ENCODE measurements at places on chromosomes 7 and 10.
A peak's percentile ranks its signal among the peaks of the same experiment; 100 is the strongest.

GRCh38 chr7:17600340-17600752 lies 301.9 kb downstream of the AHR start:
- no peak for DNase-seq

- DNase-seq: no peak
Observed at GRCh38 chr10:99850021-99850766, 67.8 kb downstream of the ABCC2 start.

- DNase-seq: no peak
Observed at GRCh38 chr10:107653832-107654287, 489.4 kb upstream of the SORCS1 start.

DNA sequence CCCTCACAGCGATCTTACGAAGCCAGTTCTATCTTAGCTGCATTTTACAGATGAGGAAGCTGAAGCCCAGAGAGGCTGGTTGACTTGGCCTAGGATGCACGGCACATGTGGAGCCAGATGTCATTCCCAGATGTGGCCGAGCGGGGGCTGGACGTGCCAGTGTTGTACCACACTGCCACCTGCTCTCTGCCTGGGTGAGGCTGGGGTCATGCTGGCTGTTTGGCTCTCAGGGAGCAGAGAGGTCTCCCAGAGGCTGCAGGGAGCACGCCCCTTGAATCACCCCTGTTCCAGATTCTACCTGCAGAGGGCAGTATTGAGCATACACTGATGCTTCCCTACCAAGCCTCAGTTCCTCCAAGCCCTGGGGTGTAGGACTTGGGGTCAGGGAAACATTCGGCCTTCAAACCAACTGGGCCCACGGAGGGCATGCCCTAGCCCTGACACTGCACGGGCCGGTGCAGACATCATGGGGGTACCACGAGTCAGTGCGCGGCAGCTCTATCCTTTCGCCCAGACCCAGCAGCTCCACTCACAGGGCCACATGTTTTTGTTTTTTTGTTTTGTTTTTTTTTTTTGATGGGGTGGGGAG lies 3.8 kb upstream of the GTF2IRD1 start:
- DNase-seq: peak; percentile 44

DNA sequence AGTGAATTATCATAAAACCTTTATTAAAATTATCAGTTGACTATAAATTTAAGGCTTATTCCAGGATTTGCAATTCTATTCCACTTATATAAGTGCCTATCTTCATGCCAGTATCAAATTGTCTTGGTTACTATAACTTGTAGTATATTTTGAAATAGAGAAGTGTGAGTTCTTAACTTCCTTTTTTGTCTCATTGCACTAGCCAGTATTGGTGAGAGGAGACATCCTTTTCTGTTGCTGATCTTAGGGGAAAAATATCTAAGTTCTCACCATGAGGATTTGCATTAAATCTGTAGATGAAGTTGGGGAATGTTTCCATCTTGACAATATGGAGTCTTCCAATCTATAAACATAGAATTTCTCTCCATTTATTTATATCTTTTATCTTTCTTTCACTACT lies 104.2 kb upstream of the MKI67 start:
- DNase-seq: no peak

DNA sequence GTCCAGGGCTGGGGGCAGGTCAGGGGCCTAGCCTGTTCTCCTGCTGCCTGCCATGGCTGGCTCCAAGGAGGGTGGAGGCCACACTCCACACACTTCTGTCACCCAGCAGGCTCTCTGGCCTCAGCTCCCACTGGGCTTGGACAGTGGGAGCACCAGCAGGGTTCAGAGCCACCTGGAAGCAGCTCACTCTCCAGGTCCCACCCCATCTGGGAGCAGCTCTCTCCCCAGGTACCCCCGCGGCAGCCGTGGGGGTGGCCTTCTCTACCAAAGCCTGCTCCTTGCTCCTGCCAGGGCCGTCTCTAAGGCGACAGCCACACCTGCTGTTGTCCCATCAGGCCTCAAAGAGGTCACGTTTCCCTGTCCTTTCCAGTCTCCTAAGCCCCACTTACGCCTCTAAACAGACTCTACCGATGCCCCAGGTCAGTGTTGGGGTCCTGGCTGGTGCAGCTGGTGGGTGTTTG lies 142.5 kb upstream of the RET start:
- no peak for DNase-seq

GRCh38 chr10:1530871-1531517 lies 206.3 kb downstream of the ADARB2 start:
- DNase-seq: no peak

DNA sequence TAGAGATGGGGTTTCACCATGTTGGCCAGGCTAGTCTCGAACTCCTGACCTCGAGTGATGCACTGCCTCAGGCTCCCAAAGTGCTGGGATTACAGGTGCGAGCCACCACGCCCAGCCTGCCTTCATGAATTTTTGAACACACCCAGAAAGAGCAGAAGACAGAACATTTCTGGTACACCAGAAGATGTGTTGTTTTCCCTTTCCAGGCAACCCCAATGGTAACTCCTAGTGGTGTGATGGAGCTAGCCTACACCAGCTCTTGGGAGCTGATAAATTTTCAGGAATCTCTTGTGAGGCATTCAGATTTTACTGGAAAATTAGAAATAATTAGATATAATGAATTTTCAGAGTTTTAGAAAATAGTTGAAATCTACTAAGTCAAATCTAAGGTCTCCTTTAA lies 904 bp upstream of the CCDC7 start:
- DNase-seq: no peak

GRCh38 chr10:34918776-34919315 lies 103.8 kb upstream of the PARD3 start:
- no peak for DNase-seq

DNA sequence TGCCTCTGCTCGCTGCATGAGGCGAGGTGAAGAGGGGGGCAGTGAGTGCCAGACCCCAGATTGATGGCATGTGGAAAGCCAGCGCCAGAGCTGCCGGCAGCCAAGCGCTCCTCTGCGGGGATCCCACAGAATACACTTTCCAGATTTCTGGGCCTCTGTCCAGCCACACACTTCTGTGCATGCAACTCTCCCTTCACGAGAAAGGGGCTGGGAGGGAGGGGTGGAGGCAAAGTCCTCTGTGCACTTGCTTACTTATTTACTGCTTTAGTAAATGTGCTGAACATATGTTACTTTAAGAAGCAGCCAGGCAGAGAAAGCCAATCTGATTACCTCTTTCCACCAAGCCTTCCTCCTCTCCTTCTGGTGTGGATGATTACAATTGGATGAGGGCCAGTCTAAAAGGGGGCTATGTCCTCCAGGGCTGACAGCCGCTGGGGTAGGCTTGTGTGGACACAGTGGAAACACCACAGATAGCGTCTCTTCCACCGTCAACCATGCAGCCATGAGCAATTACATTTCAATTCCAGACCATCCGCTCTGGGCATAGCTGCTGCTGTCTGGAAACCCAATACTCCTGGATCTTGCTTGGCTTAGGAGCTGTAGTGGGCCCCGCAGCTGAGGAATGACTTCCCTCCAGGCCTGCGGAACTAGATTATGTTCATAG lies 322.8 kb upstream of the ANKRD30A start:
- no peak for DNase-seq

DNA sequence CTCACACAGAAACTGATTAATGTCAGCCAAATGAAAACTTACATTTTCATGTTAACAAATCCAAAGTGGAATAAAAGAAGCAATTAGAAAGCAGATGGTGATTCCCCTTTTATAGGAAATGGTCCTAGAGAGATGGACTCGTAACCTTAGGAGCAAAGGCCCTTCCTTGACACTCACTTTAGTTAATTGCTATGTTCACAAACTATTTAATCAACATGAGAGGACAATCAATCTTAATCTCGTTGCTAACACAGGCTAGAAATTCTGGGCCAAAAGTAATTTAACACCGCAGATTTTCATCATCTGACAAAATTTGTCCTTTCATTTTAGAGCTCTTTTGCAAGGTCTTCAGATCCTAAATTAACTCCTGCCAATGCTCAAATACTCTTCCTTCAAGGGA lies 64.0 kb upstream of the DNAJB12 start:
- DNase-seq: no peak

- no peak for DNase-seq
Observed at GRCh38 chr7:34309116-34309515, 348.9 kb upstream of the NPSR1 start.

GRCh38 chr7:135773464-135773863 lies 24.9 kb upstream of the FAM180A start:
- DNase-seq: no peak

DNA sequence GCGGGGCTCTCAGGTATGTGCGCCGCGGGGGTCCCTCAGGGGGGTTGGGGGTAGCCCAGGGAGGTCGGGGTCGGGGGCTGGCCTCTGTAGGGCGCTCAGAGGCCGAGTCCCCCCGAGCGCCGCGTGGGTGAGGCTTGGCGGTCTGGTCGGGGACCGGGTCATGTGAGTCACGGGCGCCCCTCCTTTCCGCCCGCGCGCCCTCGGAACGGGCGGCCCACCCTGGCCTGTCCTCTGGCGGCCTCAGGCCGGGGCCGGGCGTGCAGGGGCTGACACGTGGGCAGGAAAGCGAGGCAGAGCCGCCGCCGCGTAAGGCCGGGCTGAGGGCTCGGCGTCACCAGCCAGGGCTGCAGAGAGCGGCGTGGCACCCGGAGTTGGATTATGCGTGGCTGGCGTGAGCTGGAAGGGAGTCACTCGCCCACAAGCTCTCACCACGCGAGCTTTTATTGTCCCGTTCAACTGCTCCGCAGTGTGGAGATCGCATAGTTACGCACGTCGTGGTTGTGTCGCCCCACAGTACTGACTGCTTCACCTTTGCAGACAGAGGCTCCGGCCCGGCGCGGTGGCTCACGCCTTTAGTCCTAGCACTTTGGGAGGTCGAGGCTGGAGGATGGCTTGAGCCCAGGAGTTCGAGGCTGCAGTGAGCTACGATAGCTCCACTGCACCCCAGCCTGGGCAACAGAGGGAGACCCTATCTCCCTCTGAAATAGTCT lies 385 bp downstream of the SHLD2 start:
- DNase-seq: peak; percentile 50

- no peak for DNase-seq
Observed at GRCh38 chr10:49508249-49508648, 30.7 kb downstream of the ERCC6 start.

- peak; percentile 52 for DNase-seq
Observed at GRCh38 chr7:27150568-27151340, 1.6 kb downstream of the HOXA3 start.

GRCh38 chr10:22436526-22436892 lies 91.2 kb downstream of the SPAG6 start:
- peak; percentile 29 for DNase-seq

DNA sequence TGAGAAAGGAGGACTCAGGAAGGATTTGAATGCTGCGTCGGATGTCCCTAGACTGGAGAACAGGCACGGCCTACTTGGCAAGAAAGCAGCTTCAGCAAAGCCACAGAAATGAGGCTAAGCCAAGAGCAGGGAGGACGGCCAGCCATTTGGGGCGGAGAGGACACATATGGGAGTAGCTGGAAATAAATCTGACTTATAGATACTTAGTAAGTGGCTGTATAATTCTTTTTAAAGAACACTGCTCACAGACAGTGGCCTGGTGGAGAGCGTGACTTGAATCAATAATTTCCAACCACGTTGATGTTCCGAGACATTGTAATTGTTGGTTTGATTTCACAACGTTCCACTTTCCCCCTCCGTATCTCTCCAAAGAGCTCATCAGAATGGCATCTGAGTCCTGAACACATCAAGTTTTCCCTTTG lies 67.7 kb upstream of the JCAD start:
- no peak for DNase-seq

DNA sequence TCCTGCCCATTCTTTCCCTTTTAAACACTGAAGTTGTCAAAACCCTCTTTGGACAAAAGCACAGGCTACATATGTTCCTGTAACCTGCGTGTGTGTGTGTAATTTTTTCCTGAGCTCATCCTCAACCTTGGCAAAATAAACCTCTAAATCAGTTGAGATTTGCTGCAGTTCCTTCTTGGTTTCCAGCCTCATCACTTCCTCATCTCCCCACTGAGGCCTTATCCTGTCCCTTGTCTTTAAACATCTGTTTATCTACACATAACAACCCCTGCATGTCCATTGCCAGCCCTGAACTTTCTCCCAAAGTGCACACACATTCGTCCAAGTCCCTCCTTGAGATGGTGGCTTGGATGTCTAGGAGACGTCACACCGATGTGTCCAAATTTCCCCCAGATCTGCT lies 35.5 kb downstream of the LYZL2 start:
- DNase-seq: no peak

DNA sequence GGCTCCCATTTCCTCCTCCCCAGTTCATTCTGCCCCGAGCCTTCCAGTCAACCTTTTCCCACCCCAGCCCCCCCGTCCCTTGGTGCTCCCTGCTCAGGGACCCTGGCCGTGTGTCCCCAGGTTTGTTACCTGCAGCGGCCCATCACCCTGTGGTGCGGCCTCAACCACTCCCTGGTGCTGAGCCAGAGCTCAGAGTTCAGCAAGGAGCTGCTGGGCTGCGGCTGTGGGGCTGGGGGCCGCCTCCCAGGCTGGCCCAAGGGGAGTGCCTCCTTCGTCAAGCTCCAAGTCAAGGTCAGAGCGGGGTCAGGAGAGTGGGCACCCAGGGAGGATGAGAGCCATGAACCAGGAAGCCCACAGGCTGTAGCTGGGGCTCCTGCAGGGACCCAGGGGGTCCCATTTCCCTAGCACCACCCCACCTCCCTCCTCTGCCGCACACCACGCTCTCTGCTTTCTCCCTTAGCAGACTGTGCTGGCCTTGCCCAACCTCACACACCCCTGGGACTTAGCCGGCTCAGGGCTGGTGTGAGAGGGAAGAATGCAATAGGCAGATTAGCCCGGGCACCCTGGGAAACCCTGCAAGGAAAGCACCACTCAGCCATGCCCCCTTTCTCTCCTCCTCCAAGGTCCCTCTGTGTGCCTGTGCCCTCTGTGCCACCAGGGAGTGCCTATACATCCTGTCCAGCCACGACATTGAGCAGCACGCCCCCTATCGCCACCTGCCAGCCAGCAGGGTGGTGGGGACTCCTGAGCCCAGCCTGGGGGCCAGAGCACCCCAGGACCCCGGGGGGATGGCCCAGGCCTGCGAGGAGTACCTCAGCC lies 2.0 kb upstream of the PCOLCE start:
- no peak for DNase-seq

- no peak for DNase-seq
Observed at GRCh38 chr10:133529576-133529946, 2.4 kb downstream of the CYP2E1 start.

- no peak for DNase-seq
Observed at GRCh38 chr7:11858622-11859302, 26.8 kb upstream of the THSD7A start.

DNA sequence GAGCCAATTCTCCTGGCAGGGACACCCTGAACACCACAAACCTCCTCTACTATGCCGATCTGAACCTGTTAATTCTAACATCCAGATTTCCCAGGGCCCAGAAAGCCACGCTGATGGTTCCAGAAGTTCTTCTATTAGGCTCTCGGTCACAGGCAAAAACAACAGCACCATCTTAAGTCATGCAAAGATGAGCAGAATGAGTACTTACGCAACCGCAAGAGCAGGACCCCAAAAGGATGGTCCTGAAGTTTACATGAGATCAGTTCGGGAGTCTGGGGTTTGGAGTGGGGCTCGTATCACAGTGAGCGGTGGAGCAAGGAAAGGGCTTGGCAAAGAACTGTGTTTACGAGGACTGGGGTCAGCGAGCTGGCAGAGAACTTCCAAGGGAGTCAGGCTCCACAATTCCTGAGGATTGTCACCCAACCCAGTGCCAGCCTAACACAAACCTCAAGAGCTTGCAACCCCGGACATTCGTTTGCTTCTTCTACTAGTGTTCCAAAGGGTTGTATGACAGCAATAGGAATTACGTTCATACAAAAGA lies 532.6 kb downstream of the TNS3 start:
- no peak for DNase-seq
